Liver (tissue), 10 donors: ENCODE measurements at places on chromosomes 12 and 14. TPM values are rescaled to one million over a fixed set of nuclear protein-coding genes. Genes with fewer than 3 reads are reported as not detected.

SPIC gene
- 17.7 TPM for total RNA-seq

CLEC9A gene
- 0.14 TPM for total RNA-seq

RTL1 gene
- not detected for total RNA-seq

OTOGL gene
- 0.08 TPM for total RNA-seq

PPP1R36 gene
- 0.09 TPM for total RNA-seq

TAS2R8 gene
- not detected for total RNA-seq

SLC10A1 gene
- 1.1 TPM for total RNA-seq

KLHDC1 gene
- total RNA-seq: 4.1 TPM

CCDC85C gene
- total RNA-seq: 12.1 TPM

ZFHX2 gene
- total RNA-seq: 0.08 TPM

KLHL33 gene
- total RNA-seq: 0.17 TPM

PARP11 gene
- 5.7 TPM for total RNA-seq

RPS6KL1 gene
- total RNA-seq: 5.9 TPM

FSCB gene
- not detected for total RNA-seq

POTEM gene
- total RNA-seq: not detected

TTLL5 gene
- total RNA-seq: 14.0 TPM

AACS gene
- total RNA-seq: 8.5 TPM

PELI2 gene
- total RNA-seq: 2.9 TPM

PRR4 gene
- total RNA-seq: 0.56 TPM

IRF9 gene
- total RNA-seq: 57.8 TPM

TRIAP1 gene
- 13.3 TPM for total RNA-seq

SAMD4A gene
- 17.8 TPM for total RNA-seq

GRIP1 gene
- 1.5 TPM for total RNA-seq

SERPINA10 gene
- total RNA-seq: 256 TPM

COX8C gene
- total RNA-seq: not detected
